Stimulated activated CD4-positive, alpha-beta T cell treated with anti-CD3 and anti-CD28 coated beads, TNF-alpha, amount 100 ng/mL, for 48 hours (primary cell): ENCODE measurements at places on chromosomes 11 and 22.

DNA sequence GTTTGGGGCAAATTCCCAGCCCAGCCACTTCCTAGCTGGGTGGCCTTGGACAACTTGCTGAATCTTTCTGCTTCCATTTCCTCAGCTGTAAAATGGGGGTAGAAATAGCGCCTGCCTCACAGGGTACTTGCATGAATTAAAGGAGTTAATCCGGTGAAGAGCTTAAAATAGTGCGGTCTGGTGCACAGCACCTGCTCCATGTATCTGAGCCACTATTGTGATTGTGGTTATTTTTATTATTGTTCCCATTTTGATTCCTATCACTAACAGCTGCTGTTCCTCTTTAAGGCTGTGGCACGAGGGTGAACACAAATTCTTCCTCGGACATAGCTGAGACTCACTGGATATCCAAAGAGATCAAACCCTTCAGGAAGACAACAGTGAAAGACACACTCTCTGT lies 46.9 kb upstream of the TP53I11 start:
- no peak for DNase-seq

GRCh38 chr11:20452585-20452984 lies 65.1 kb downstream of the PRMT3 start:
- DNase-seq, result no peak

- peak; percentile 0 for DNase-seq
Observed at GRCh38 chr11:116454020-116454645, 318.7 kb downstream of the BUD13 start.

DNA sequence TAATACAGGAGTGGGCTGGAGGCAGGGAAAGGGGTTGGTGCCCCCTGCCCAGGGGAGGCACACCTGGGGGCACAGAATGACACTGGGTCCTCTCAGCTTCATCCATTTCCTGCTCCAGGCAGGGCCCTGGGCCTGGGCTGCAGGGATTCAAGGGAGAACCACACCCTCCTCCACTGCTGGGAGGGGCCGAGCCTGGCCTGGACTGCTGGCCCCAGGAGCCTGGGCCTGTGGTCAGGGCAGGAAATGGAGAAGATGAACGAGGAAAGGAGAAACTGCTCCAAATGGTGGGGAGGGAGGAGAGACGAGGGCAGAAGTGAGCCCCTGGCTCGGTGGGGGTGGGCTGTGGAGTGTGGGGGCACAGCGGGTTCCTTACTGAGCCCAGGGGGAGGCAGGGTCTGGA lies 38.1 kb upstream of the KCNQ1OT1 start:
- no peak for DNase-seq

DNA sequence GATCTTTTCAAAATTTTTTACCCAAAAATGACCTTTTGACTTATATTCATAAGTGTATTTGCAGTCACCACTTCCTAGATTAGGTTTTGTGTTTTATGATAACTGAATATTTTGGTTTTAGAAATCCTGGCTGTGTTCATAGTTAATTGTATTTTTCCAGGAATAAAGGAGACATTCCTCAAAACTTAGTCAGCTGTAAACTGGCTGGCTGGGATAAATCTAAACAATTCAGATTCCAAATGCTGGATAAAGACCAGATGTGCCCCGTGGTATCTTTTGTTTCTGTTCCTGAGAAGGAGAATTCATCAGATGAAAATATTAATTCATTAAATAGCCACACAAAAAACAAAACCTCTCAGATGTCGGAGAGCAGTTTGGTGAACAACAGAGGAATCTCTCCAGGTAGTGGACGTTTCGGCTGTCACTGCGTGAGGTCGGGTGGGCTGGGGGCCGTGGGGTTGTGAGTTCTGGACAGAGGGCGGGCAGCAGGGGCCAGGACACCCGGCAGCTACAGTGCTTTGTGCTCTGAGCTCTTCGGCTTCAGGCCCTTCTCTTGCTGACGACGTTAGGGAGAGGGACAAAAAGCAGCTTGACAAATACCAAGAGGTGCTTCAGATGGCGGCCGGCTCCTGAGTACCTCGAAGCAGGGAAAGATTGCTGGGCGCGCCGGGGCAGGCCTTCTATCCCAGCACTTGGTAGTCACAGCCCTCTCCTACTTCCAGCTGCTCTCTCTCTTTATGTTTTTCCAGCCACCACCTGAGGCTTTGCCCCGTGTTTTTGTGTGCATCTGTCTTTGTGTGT lies 24.6 kb downstream of the MOV10L1 start:
- no peak for DNase-seq

- DNase-seq, result no peak
Observed at GRCh38 chr11:126310200-126310991, 6.5 kb downstream of the DCPS start.

DNA sequence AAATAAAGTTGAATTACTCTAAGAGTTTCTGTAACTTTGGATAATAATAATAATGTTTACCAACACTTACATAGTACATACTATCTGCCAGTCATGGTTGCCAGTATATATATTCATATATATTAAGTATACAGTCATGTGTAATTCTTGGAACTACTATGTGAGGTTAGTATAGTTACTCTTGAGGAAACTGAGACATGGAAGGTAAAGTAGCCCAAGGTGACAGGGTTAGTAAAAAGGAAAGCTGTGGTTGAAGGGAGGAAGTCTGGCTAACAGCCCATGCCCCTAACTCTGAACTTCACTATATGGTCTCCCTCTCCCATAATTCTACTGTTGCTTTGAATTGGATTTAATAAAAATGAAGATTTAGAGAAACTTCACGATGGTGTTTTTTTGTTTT lies 24.9 kb downstream of the FDX1 start:
- DNase-seq, result no peak

DNA sequence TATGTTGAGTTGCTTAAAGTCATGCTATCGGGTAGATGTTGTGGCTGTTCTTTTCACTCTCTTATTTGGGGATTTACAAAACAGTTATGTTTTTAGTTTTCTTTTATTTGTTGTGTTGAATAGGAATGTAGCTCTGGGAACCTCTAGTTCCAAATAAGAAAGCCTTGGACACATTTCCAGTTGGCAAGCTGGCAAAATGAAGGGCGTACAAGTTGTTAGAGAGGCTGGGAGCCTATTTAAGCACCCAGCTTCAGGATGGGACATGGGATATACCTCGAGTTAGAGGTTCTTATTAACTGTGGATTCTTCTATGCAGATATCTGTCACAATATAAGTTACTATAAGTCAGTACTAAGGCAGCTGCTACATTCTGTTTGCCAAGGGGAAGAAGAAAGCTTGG lies 22.8 kb downstream of the PPARA start:
- no peak for DNase-seq

DNA sequence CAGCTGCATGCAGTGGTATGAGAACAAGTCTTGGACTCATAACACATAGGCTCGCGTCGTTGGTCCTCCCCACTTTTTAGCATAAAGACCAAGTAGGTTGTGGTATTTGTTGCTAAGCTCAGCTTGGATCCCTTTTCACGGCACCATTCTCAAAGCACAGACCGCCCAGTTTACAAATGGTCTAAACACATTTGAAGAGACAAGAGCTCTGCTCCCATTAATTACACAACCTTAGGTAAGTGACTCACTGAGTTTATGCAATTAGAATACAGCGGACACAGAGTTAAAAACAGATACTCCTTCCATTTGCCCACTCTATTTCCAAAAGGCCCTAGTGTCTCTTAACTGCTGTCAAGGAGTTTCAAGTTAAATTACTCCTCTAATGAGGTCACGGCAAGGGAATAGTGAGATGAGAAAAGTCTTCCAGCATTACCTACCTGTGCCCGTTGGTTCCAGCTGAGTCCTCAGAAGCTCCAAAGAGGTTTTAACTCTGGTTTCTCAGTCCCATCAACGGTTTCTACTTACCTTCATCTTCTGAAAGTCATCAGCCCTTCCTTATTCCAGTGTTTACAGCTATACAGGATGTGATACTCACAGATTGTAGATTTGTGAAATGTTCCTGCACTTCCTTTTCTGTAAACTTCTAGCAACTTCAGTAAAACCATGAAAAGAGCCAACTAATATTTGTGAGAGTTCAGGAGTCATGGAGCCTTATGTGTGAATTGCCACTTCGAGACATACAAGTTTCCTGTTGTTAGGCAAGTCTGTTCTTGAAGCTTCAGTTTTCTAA lies at the start of gene MS4A6A:
Gene MS4A6A, minus strand, starts transcription at position 543 of the 790 bp plus-strand sequence. CDS start 1,356 bp downstream, outside the sequence.
- no peak for DNase-seq

- DNase-seq, result peak; percentile 10
Observed at GRCh38 chr11:45725776-45726492, 60.5 kb upstream of the CHST1 start.

- no peak for DNase-seq
Observed at GRCh38 chr11:85595285-85595884, 31.8 kb downstream of the DLG2 start.

GRCh38 chr11:19819148-19819547 lies 106.5 kb downstream of the NAV2 start:
- no peak for DNase-seq

GRCh38 chr11:71383461-71383860 lies 64.7 kb downstream of the DHCR7 start:
- DNase-seq, result no peak

DNA sequence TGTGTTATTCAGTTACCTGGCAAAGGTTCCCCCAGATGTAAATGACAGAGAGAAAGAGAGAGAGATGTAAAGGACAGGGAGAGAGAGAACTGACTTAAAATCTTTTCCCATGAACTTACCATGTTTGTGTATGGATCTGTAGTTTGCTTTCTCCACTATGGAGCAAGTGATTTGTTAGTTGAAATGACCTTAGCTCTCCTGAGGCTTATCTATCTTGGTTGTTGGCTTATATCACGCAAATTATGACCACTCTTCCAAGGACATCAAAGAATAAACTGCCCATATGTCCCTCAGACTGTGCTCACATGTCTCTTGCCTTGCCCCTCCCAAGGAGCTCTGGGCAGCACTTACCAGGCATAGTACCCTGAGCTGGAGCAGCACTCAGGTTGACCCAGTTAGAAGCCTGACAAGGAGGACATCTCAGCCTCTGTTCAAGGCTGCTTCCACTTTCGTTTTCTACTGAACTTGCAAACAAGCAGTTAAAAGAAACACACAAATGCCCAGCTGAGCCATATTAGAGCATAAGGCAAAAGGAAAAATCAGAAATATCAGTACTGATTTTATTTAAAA lies 95.3 kb upstream of the RCN1 start:
- DNase-seq, result no peak

GRCh38 chr22:26416670-26417276 lies 12.3 kb upstream of the ASPHD2 start:
- no peak for DNase-seq

- no peak for DNase-seq
Observed at GRCh38 chr11:61918251-61918937, 1.0 kb upstream of the RAB3IL1 start.
